ENCODE measurements at places on chromosomes 6 and 20.

- no peak for DNase-seq
Observed at GRCh38 chr6:115947966-115948541, 112.6 kb downstream of the FRK start.

- no peak for DNase-seq
Observed at GRCh38 chr20:58146746-58147140, 81.7 kb downstream of the ANKRD60 start.

- no peak for DNase-seq
Observed at GRCh38 chr20:61331543-61331942, 79.5 kb downstream of the CDH4 start.

- DNase-seq = no peak
Observed at GRCh38 chr20:5612581-5613301, 137.5 kb upstream of the SHLD1 start.
